ENCODE measurements at places on chromosomes 3 and 15.

GRCh38 chr3:134359121-134360010, 14.9 kb downstream of the AMOTL2 start:
- no peak for DNase-seq

DNA sequence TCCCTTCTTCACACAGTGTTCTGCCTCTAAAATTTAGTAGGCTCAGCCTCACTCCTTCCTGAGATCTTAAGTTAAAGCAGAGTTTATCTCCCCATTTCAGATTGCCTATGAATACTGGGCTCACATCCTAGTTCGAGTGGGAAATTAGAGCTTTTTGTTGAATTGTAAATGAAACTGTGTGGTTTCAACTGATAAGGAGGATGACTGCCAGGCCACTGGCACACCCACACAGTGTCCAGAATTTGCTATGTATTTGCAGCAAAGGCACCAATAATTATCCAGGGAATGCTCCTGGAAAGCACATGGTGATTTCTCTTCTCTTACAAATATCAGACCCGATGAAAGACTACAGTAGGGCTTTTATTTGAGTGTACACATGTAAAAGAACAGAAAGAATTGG, 308.1 kb upstream of the COL8A1 start:
- no peak for DNase-seq

- no peak for DNase-seq
These were observed 90.8 kb upstream of the C3orf80 start for GRCh38 chr3:160134454-160134853.

DNA sequence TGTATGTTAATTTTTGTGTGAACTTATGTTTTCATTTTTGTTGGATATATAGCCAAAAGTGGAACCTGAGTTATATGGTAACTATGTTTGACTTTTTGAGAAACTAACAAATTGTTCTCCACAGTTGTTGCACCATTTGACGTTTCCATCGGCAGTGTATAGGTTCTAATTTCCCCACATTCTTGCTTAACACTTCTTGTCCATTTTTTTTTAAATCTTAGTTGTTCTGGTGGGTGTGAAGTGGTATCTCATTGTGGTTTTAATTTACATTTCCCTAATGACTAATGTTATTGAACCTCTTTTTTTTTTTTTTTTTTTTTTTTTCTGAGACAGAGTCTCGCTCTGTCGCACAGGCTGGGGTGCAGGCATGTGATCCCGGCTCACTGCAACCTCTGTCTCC, 8.0 kb downstream of the NISCH start:
- no peak for DNase-seq

GRCh38 chr3:88863196-88863595, 244.2 kb upstream of the EPHA3 start:
- no peak for DNase-seq

DNA sequence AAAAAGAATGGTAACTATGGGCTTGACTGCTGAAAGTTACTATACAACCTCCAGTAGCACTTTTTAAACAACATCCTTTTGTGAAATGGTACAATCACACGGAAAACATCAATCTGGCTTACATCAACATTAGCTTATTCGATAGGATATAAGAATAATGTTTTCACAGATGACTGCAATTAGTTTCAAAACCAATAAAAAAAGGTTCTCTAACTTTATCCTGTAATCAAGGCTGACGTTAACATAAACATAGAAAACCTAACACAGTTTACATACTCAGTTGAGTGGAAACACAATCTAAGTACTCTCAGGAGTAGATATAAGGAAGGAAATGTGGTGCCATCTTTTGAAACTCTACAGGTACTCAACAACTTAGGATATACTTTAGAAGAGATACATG, 102.2 kb downstream of the DLG1 start:
- DNase-seq = no peak

DNA sequence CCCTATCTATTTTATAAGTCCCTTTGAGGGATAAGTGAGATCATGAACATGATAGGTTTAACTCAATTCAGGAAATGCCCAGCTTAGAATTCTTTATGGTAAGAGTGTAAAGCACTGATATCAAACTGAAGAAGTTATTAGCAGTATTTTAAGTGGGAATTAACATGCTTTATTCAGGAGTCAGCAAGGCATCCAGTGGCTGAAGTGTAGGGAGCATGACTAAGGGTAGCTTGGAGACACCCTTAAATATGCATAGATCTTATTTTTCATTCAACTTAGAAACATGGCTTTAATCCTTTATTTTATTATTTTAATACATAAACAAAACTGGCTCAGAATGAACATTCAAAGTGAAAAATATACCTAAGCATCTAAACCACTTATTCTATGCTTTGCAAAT, 158.3 kb upstream of the LPP start:
- DNase-seq = no peak

- DNase-seq = no peak
These were observed 388.5 kb upstream of the THBS1 start for GRCh38 chr15:39192351-39192750.

DNA sequence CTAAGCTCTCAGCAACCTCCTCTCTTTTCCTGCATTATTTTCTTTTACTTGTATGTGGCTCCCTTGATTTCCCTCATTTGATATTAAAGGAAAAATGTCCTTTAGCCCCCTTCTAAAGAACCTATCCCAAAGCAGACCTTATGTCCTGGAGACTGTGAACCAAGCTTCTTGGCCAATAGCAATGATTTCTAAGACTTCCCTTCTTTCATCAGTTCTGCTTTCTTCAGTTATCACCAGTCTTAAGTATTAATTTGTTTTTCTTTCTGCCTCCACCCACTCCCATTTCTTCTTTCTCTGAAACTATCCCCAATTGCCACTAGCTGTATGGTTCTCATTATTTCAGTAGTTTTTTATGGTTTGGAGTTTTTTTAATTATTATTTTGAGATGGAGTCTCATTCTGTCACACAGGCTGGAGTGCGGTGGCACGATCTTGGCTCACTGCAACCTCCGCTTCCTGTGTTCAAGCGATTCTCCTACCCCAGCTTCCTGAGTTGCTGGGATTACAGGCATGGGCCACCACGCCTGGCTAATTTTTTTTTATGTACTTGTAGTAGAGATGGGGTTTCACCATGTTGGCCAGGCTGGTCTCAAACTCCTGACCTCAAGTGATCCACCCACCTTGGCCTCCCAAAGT, 12.1 kb downstream of the TMOD3 start:
- no peak for DNase-seq

DNA sequence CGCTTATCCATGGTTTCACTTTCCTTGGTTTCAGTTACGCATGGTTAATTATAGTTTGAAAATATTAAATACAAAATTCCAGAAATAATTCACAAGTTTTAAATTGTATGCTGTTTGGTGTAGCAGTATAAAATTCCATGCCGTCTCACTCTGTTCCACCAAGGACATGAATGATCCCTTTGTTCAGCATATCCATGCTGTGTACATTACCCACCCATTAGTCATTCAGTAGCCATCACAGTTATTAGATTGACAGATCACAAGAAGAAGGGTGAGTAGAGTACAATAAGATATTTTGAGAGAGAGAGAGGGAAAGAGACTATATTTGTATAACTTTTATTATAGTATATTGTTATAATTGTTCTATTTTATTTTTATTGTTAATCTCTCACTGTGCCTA, 535.5 kb downstream of the SQOR start:
- no peak for DNase-seq

- no peak for DNase-seq
These were observed 129.7 kb upstream of the THBS1 start for GRCh38 chr15:39451121-39451688.

DNA sequence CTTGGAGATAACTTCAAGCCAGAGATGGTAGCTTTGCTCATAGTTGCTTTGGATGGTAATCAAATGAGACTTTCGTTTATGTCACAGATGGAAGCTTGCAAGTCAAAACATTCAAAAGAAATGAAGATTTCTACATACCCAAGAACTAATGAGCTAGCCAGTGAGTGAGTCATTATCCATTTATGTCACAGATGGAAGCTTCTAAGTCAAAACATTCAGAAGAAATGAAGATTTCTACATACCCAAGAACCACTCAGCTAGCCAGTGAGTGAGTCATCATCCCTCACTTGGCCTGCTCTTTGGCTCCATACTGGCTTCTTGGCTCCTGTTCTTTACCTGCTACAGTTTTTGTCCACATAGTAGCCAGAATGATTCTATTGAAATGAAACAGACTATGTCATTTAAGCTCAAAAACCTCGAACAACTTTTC, 559.8 kb upstream of the CBLB start:
- no peak for DNase-seq

DNA sequence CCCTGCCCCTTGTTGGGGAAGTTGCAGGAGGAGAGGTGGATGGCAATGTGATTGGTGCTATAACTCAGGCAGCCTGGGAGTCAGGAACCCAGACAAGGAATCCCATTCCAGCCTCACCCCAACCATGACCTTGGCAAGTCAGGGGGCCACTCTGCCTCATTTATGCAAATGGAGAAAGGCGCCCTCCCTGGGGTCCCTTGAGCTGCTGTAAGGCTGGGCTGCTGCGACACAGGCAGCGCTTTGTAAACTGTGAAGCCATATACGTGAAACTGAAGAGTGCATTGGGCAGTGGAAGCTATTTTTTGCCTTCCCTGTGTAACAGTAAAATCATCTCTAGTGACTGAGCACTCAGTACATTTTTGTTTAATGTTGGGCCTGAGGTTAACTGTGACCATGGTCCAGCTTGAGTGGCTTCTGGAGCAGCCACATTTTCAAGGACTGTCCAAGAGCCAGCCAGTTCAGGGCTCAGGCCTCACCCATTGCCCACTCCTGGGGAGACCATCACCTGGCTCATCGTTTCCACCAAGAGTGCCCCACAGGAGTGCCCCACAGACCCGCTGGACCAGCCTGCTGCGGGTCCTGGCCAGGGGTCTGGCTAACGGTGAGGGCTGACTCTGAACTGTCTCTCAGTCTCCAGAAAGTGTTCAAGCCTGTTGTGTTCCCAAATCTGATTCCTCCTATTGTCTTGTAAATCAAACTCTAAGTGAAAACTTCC, 27.9 kb downstream of the KIF7 start:
- no peak for DNase-seq

GRCh38 chr3:128503164-128503651, 10.2 kb upstream of the GATA2 start:
- no peak for DNase-seq

DNA sequence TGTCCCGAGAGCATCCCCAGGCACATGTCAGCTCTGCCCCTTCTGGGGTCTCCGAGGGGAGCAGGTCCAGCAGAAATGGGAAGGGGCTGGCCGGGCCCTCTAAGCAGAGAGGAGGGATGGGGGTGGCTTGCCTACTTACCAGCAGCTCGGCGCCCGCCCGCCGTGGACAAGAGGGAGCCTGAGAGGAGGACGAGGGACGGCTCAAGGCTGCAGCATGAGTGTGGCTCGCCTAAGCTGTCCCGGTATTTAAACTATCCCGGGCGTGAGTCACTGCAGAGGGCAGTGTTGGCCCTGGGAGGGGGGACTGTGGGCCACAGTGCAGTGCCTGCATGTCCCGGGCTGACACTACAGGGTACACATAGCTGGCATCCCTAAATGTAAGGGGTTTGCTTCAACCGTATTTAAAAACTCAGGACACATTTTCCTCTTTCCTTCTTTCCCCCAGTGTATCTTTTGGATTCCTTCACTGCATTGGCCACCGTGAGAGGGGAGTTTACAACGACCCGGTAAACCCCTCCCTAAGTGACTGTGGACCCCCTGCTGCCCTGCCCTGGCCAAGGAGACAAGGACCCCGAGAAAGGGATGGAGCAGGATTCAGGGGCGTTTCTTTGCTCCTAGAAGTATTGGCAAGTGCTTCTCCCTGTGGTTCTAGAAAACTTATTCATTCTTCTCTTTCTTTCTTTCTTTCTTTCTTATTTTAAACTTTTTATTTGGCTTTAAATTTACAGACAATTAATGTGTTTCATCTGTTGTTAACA, at the start of gene LRRC15:
LRRC15 (minus strand) TSS at position 222 of the 758 bp plus-strand sequence. CDS start 8,700 bp downstream, outside the sequence.
- no peak for DNase-seq

DNA sequence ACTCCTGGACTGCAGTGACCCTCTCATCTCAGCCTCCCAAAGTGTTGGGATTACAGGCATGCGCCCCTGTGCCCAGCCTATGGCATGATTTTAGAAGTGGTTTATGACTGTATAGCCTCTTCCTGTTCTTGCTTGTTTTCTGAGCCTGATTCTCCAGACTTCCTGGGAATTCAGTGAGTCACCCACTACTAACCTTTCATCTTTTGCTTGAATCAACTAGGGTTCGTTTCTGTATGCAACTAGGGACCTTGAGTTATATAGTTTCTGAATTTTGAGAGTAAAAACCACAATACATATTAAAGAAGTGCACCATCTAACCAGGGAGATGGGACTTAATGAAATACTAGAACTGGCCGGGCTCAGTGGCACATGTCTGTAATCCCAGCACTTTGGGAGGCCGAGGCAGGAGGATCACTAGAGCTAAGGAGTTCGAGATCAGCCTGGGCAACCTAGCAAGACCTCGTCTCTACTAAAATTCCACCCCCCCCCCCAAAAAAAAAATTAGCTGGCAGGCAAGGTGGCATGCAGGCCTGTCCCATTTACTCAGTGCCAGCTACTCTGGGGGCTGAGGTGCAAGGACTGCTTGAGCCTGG, 76.0 kb downstream of the ZNF609 start:
- DNase-seq = peak; percentile 16

DNA sequence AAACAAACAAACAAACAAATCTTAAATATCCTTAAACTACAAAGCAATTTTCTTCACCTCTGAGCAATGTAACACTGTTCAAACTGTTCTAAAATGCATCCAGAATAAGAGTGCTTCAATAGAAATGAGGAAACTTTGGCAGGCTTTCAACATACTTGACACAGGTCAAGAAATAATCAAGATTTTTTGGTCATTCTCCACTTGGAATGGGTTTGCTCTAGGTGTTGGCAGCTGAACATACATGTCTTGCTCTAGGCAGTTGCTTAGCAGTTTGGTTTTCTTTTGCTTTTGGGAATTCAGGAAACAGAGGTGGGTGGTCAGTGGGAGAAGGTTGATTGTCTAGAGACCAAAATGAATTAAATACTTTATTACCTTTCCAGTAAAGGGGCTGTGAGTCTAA, 1.4 kb upstream of the LRRC3B start:
- no peak for DNase-seq

- no peak for DNase-seq
These were observed 60.3 kb downstream of the BHLHE40 start for GRCh38 chr3:5039585-5039984.

GRCh38 chr3:12840591-12841148, 695 bp downstream of the RPL32 start:
- no peak for DNase-seq

- DNase-seq = no peak
These were observed 633.7 kb downstream of the MECOM start for GRCh38 chr3:169029674-169030285.

GRCh38 chr3:10594915-10595314, 89.5 kb upstream of the ATP2B2 start:
- DNase-seq = peak; percentile 34
